Gastroesophageal sphincter (tissue), 4 donors: ENCODE measurements at places on chromosomes 12 and 14.
A peak's percentile ranks its signal among the peaks of the same experiment; 100 is the strongest.

DNA sequence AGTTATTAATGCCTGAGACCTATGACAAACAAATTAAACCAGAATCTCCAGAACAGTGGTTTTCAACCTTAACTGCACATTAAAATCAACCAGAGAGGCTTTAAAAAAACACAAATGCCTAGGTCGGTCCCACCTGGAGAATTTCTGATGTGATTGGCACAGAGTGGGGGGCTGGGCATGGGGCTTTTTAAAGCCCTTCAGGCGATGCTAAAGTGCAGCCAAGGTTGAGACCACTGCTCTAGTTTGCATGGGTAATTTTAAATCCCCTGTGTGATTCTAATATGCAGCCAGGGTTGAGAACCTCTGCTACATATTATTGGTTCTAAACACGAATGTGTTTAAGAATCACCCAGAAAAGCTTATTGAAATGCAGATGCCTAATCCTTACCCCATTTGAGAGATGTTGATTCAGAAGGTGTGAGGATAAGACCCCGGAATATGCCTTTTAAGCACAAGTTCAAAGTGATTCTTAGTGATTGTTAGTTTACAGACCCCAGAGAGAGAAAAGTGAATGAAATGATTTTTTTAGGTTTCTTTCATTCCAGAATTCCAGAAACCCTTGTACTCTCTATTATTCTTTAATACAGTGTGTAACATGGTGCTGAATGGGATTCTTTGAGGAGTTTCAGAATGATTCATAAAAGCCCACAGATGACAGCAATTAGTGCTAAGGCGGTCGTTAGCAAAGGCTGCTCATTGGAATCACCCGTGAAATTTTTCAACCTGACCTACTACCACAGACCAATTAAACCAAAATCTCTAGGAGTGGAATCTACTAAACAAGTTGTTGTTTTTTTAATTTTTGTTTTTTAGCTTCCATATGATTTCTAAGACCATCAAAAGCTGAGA, 44.9 kb downstream of the LIN7A start:
- ATAC-seq: no peak
- no peaks in the 10 kb centered on the region for H3K4me1 ChIP-seq
- H3K27ac ChIP-seq: no peak overlapping the region
- H3K4me3 ChIP-seq: no peak overlapping the region

DNA sequence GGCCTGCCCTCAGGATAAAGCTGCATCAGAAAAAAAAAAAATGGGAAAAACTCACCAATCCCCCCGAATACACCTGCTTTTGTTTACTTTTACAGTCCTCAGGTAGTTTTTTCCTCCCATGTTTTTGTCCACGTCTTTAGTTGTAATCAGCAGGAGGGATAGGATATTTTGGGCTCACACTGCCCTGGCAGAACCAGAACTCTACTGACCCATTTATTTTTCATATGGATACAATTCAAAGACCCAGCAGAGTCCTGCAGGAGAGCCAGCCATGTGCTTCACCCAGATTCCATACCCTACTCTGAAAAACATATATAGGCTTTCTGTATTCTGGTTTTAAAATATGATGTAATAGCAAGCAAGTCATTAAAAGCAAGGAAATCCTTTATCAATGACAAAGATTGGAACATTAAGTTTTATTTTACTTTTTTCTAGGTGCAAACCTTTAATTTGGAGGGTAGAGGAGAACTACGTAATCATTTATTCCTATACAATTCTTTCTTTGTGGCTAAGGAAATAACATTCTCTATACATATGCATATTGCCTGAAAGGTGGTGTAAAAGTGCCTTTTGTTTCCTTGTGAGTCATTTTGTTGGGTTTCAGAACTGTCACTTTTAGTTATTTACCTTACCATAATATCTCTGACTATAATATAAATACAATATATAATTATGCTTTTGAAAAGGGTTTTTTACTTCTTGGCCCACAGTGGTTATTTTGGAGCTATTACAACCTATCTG, 19.1 kb downstream of the DACT1 start:
- H3K4me1 ChIP-seq: no peaks in the 10 kb centered on the region
- H3K27ac ChIP-seq: no peak overlapping the region
- no peak for ATAC-seq
- no peaks in the 10 kb centered on the region for H3K27me3 ChIP-seq

GRCh38 chr12:5809586-5809985, 135.5 kb downstream of the ANO2 start:
- H3K27ac ChIP-seq: no peak overlapping the region
- H3K4me3 ChIP-seq: no peak overlapping the region

DNA sequence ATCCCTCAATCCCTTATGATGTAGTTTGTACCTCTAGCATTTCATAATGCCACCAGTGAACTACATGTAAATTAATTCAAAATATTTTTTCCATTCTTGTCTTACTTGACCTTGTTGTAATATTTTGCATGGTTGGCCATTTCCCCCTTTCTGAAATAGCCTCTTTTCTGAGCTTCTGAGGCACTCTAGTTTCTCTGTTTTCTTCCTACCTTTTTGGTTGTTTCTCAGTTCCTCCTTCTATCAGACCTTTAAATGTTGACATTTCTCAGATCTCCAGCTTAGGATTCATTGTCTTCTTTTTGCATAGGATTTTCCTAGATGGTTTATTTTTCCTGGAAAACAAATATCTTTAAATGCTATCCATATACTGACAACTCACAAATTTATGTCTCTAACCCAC, 9.8 kb upstream of the RMST start:
- H3K36me3 ChIP-seq: no peaks in the 10 kb centered on the region
- H3K4me1 ChIP-seq: no peaks in the 10 kb centered on the region
- H3K27ac ChIP-seq: no peak overlapping the region
- H3K4me3 ChIP-seq: no peak overlapping the region
- no peaks in the 10 kb centered on the region for H3K27me3 ChIP-seq
- ATAC-seq: no peak

DNA sequence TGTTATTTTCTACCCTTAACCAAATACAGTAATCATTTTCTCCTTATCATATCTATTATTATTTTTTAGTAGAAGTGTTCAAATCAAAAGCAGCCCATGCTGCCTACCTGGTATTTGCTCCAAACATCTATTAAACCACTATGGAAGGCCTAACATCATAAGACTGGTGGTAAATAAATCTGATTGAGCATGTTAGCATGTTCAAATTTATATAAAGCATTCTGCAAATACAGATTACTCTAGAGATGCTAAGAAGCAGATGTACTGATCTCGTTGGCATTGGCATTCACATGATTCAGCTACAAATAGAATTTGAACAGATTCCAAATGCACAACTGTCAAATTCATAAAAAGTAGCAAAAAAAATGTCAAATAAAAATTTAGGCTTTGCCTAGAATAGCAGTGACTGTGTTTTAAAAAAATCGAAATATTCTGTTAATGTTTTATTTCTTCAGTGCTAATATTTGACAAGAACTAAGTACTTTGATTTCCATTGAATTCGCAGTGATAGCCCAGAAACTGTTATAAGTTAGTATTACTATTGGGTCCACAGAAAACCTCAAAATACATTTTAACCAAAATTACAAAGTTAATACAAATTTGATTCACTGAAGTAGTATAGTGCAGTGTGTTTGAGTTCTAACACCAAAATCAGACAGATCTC, 9.4 kb upstream of the OSBPL8 start:
- H3K4me1 ChIP-seq: no peaks in the 10 kb centered on the region
- no peaks in the 10 kb centered on the region for H3K27me3 ChIP-seq
- no peak overlapping the region for H3K4me3 ChIP-seq
- ATAC-seq: no peak

- no peaks in the 10 kb centered on the region for H3K27me3 ChIP-seq
- H3K4me3 ChIP-seq: no peak overlapping the region
- peaks cover 15% of the 10 kb centered on the region for H3K4me1 ChIP-seq
- H3K36me3 ChIP-seq: no peaks in the 10 kb centered on the region
- peak overlapping the region; percentile 20 for H3K27ac ChIP-seq
These were observed 128.3 kb downstream of the SAMD4A start for GRCh38 chr14:54695196-54695595.
